ENCODE measurements at places on chromosomes 5 and 9.

DNA sequence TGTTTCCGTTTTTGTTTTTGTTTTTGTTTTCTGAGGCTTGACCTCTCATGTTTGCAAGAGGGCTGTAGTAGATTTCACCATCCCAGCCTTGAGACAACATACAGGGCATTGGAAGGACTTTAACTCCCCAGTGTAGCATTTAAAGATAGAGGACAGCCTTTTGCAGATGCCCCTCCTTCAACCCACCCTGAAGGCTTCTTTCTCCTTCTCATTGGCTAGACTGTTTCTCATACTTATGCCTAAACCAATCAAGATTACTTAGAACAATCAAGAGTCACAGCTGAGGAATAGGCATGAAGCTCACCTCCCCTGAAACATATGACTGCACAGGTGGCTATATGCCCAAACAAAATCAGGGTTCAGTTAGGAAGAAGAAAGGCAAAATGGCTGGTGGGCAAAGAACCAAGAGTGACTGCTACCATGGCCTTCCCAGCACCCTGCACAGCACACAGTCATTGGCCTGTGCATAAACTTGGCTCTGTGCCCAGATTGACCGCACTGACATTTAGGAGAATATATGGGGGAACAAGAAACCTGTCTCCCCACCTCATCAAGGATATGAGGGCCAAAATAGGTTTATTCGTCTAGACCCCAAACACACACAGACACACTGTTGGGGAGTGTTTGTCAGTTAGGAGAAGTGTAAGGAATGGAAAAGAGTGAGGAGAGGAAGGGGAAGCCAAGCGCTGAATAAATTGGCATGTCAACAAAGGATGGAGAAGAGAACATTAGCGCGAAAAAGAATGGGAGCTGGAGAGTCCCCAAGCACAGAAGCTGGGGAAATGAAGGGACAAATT is 137.3 kb upstream of the RANBP3L start:
- no peak for DNase-seq

GRCh38 chr9:94612071-94612470 is 18.4 kb upstream of the FBP2 start:
- DNase-seq, result no peak

DNA sequence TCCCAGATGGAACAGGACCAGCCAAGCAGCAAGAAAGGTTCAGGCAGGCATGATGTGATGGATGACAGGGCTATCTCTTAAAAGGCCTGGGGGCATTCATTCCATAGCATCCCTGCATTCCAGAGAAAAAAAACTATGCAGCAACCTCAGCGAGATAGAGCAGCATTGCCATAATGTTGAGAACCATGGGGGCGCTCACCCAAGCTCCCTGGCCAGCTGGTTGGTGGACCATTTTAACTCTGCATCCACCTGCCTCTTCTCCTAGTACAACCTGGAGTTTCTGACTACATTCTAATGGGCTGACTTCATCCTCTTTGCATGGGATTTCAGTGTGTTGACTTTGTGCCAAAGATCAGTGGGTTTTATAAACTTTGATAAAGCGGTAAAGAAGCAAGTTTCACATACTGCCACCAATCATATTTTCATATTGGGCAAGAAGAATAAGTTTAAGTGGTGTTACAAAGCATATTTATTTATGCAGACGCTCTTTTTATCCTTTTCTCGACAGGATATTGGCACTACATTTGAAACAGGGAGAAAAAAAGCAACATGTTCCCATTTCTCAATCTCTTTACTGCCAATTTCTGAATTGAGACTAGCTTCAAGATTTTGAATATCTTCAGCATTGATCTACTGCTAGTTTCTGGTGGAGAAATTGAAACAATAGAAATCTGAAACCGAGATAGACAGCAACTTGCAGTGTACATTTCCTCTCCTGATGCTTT is 378.3 kb upstream of the WWC1 start:
- DNase-seq, result no peak

- DNase-seq, result no peak
Measured at GRCh38 chr5:67395790-67396418, 199.3 kb upstream of the CD180 start.

DNA sequence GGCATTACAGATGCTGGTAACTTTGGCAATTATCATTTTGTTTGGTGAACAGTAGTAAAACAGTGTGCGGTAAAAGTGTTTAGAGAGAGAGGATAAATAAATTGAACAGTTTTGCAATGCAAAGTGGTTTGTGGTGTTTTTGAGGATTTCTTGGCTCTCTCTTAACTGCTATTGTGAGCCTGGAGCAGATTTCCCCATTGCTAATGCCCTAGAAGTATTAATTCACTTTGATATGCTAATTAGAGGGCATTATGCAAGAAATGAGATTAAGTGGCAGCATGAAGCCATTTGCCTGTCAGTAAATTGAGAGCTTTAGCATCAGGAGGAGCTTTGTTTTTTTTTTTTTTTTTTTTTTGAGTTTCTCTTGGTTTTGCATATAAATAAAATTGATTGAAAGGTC is 8.2 kb downstream of the PBX3 start:
- DNase-seq, result no peak

DNA sequence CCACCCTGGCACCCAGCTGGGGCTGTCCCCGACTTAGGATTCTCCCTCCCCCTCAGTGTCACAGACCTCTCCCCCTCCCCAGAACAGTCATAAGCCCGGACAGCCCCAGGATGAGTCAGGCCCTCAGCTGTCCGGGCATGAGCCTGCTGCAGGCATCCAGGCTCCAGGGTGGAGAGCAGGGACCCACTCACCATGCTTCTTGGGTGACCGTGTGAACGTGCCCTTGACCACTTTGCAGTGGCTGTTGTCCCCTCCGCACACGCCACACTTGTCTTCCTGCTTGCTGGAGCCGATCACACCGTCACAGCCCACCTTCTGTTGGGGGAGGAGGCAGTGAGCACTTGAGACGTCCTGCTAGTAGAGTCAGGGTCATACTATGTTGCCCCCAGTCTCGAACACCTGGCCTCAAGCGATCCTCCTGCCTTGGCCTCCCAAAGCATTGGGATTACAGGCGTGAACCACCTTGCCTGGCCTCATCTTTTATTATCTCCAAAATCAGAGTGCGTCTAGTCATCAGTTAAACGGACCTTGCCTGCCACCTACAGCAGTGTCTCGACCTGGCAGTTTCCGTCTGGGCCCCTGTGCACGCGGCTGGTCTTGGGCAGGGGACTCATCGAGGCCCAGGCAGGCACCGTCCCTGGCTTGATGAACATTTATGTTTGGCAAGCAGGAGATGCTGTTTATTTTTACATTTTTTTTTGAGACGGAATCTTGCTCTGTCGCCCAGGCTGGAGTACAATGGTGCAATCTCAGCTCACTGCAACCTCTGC is 72.6 kb downstream of the ZNF354C start:
- DNase-seq, result no peak

- DNase-seq, result no peak
Measured at GRCh38 chr5:120108586-120109248, 355.4 kb upstream of the PRR16 start.

GRCh38 chr5:148541054-148541835 is 113.1 kb downstream of the HTR4 start:
- no peak for DNase-seq

DNA sequence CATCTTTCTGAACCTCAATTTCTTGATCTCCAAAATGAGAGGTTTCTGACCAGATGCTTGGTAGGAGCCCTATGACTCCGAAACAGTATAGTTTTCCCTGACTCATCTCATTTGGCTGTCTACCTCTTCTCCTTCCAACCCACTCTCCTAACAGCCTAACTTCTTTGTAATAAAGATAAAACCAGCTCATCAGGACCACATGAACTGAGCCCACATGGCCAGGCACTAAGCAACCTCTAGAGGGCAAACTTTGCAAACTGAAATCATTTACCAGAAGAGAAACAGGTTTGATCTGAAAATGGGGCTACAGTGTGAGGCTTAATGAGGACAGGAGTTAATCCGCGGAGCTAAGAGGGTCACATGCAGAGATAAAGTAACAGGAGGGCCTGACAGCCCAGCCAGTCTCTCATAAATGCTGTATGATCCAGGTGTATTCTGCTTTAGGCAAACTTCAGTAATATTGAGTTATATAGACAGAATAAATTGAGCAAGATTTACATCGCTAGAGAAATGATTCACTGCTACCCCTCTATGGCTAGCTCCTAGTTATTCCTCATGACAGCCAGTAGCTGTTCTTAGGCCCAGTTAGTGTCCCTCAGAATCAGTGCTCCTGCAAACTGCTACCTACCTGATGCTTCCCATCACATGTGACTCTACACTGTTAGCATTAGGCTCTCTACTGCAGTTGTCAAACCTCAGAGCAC is 64.6 kb downstream of the ABCA1 start:
- peak; percentile 82 for DNase-seq

- DNase-seq, result no peak
Measured at GRCh38 chr5:675871-676698, 17.1 kb downstream of the TPPP start.

DNA sequence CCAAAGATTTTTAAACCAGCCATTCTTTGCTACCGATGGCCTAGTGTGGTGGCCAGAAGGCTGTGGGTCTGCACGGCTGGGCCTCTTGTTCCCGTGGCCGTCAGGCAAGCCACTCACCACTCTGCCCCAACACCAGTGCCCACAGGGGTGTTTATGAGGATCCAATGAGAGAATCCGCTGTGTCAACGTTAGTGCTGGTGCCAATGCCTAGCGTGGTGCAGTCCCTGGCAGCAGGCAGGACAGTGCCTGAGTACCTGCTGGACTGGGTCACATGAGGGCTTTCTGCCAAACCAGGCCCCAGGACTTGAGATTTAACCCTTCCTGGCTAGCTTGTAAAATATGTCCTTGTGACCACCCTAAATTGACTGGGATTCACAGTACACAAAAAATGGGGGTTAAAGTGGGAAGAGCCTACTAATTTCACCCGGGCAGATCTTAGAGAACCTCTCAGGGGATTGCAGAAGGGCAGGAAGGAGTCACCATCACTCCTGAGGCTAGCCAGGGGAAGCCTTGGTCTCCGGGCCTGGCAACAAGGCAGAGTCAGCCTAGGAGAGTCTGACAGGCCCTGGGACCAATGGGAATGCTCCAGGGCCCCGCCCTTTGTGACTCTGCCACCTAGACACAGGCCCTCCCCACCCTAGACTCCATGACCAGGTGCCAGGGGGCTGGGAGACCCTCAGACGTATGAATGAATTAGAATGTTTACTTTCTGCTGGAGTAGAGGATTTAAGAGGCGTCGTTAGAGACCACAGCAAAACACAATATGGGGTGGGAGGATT is 63.2 kb upstream of the FSTL4 start:
- DNase-seq, result no peak

- peak; percentile 45 for DNase-seq
Measured at GRCh38 chr9:95772320-95773052, 103.0 kb upstream of the ERCC6L2 start.

DNA sequence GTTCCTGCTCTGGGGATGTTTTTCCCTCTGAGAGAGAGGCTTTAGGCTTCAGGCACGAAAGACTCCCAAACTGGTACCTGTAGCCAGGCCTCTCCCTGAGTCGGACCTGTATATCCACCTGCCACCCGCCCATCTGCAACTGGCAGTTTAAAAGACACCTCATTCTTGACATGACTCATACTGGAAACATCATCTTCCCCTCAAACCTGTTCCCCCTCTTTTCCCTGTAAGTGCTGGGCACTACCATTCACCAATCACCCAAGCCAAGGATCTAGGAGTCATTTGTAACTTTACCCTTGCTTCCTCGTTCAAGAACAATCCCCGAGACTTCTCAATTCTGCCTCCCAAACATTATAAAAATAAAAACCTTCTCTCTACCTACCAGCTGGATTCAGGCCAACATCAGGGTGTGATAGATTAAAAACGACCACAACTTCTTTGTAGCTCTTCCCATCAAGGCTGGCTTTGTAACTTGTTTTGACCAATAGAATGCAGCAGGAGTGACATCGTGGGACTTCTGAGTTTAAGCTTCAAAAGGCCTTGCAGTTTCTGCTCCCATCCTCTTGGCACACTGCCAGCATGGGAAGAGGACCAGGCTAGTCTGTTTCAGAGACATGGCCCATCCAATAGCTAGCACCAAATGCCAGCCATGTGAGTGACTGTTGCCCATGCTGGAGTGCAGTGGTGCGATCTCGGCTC is 1.8 kb upstream of the WDR31 start:
- DNase-seq, result no peak

- DNase-seq, result peak; percentile 23
Measured at GRCh38 chr5:173882632-173883031, 5.5 kb upstream of the CPEB4 start.

DNA sequence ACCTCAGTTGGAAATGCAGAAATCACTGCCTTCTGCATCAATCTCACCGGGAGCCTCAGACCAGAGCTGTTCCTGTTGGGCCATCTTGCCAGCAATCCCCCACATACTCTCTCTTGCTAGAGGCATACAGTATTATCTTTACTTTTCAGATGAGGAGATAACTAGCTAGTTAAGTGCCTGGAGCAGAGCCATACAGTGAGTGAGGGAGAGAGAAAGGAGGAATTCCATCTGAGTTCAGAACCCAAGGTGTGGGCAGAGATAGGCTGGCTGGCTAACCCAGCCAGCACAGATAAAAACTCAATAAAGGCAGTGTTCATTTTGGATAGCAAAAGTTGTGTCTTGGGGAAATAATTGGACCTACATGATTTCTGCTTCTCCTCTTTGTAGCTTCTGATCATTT is 268.0 kb upstream of the KIF2A start:
- DNase-seq, result no peak

DNA sequence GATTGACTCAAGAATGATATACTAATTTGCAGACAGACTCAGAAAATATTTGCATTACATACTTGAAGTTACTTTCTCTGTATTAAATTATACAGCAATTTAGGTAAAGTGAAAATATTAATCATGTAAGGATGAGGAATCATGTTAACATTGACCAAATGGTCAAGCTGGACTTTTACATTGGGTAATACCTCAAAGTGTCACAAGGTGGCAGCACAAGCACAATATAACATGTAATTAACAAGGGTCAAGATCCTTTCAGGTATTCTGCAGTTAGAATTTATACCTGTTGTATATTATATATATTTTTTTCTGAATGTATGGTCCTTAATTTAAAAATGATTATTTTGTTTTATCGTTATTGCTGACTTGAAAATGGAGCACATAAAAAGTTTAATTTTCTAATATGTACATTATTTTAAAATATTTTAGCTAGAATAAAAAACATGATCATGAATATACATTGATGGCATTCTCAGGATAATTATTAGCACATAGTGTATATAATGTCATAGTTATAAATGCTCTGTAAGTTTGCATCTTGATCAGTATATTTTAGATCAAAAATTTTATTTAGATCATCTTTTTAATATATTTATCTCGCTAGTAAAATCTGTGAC is 8.6 kb downstream of the HAPLN1 start:
- DNase-seq, result peak; percentile 28

GRCh38 chr9:70983723-70984295 is 137.6 kb downstream of the TRPM3 start:
- peak; percentile 16 for DNase-seq

GRCh38 chr9:126298063-126298801 is 28.4 kb upstream of the MVB12B start:
- no peak for DNase-seq

- DNase-seq, result peak; percentile 82
Measured at GRCh38 chr9:72577212-72577753, 55.9 kb downstream of the TMC1 start.

DNA sequence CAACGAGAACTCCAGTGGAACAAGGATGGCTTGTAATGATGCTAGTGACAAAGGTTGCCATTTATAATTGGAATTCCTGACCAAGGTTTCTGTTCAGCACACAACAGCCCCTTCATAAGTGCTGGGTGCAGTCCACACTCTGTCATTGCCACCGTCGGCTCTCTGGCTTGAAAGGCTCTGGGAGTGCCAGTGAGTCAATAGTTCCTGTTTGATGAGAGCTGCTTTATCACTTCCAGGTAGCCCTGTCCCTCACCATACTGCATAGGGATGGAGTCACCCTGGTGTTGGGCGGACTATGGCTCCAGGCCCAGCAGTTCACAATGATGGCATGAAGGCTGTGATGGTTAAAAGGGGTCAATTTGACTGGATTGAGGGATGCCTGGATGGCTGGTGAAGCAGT is 34.6 kb upstream of the SEMA4D start:
- DNase-seq, result no peak

Data from HFFc6 (cell line).